ENCODE measurements at places on chromosomes 12 and 14. TPM values are rescaled to one million over a fixed set of nuclear protein-coding genes. Genes with fewer than 3 reads are reported as not detected.

DNA sequence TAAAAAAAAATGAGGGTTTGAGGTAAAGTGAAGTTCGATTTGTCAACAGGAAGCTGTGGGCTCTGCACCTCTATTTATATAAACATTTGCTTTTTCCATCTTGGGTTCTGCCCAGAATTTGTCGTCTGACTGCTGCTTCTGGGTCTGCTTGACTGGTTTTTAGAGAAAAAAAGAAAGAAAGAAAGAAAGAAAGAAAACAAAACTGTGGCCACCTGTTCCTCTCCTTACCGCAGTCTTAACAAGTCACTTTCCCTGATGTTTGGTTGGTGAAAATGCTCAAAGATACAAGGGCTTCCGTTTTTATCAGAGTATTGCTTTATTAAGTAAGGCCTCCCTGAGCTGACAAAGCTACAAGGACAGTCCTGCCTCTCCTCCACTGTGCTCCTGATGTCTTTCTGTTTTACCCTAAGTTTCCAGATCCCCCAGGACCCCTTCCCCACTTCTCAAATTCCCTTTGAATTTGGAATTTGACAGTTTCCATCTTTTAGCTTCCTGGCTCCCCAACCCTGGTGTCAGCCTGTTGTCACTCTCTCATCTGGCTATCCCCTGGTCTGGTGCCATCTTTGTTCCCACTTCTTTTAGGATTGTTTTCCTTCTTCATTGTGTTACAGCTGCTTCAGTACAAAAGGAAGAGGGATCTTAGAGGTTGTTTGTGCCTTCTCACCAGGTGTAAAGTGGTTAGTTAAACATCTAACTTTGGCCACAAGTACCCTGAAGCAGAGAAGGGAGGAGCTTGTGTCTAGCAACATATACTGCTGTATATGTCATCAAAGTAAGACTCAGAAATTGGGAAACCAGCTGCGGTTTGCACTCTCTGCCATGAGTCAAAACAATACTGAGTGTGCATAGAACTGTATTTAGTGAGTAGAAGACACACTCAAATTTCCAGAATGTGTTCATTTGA lies 18.0 kb downstream of the MFAP5 start:
- DNase-seq = no peak

DNA sequence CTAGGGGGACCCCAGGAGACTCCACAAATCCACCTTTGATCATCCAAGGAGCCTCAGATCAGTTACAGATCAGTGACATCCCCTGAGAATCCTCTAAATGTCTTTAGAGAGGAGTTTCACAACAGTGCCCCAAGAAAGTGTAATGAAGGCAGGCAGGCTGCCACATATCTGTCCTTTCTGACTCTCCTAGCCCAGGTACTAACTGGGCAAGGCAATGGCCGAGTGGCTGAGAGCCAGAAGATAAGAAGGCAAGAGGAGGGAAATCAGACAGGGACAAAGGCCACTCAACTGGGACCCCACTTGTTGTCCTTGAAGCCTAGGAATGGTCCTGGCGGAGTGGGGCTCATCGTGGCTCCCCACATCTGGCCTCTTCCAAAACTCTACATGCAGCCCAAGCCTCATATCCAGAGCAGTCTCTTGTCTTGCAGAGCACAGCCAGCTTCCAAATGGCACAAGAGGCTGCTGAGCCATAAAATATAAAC lies 11.6 kb downstream of the ACTN1 start:
- DNase-seq = no peak

DNA sequence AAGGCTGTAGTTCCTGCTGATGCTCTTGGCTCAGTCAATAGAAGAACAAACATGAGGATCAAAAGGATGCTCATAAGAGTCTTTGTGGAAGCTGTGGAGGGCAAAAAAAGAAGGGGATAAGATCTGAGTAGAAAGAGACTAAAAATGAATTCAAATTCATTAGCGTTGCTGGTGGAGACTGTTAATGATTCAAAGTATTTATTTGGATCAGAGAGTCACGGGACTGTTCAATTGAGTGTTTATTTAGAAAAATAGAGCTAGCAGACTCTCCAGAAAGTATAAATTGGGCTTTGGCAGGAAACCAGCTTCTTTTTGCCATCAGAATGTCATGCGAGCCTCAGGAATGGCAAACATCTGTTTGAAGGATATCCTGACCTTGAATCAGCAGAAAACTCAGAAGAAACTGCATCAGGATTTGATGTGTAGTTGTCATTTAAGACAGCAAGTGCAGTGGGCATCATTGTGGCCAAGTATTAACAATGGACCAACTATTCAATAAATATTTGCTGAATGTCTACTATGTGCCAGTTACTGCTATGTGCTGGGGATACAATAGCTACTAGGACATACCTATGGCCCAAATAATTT lies 126.4 kb downstream of the TBC1D30 start:
- no peak for DNase-seq

PDE3A gene
- 196 TPM for total RNA-seq

- DNase-seq = peak; percentile 79
These were observed 2.5 kb downstream of the PTPN6 start for GRCh38 chr12:6953442-6954315.

- DNase-seq = no peak
These were observed 9.0 kb downstream of the LPAR5 start for GRCh38 chr12:6626654-6627283.

DNA sequence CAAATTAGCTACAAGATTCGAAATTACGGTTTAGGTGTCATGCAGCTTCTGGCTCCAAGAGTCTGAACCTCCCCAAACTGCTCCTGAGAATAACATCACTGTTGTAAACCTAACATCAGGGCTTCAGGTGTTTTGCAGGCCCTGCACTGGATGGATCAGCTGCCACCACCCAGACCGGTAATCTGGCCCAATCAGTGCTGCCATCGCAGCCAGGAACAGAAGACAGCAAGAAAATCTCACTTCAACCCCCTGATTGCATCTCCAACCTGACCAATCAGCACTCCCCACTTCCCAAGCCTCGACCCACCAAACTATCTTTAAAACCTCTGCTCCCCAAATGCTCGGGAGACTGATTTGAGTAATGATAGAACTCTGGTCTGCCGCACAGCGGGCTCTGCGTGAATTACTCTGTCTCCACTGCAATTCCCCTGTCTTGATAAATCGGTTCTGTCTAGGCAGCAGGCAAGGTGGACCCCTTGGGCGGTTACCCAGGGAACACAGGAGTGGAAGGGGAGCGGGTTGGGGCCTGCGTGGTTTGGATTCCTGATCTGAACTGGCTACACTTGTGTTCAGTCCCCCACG lies 268.5 kb upstream of the SFSWAP start:
- no peak for DNase-seq

GRCh38 chr14:102583726-102584125 lies 8.7 kb upstream of the RCOR1 start:
- DNase-seq = no peak

DNA sequence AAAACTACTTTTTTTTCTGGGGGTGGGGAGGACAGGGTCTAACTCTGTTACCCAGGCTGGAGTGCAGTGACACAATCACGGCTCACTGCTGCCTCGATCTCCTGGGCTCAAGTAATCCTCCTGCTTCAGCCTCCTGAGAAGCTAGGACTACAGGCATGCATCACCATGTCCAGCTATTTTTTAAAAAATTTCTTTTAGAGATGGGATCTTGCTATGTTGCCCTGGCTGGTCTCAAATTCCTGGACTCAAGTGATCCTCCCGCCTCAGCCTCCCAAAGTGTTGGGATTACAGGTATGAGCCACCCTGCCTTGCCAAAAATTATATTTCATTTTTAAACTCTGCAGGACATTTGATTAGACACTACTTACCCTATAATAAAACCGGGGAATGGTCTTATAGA lies 5.5 kb downstream of the PPP2R3C start:
- DNase-seq = no peak

APOF gene
- total RNA-seq = not detected

DNA sequence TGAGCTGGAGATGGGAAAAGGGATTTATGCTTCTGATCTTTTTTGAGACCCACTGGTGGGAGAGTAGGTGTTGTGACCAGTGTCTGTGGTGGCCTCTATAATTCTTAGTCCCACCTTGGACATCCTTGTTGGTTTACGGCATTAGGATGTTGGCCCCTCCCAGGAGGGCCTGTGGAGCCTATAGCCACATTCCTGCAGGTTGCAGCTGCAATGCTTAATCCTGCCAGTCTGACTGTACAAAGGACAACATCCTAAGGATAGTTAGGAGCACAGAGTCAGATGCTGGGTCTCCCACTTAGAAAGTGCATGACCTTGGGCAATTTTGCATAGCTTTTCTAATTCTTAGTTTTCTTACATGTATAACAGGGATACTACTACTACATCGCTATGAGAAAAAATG lies 150.9 kb upstream of the SLC38A2 start:
- no peak for DNase-seq

SRGAP1 gene
- 5.8 TPM for total RNA-seq

- no peak for DNase-seq
These were observed 83.2 kb upstream of the DIO3 start for GRCh38 chr14:101478096-101478495.

HNF1A gene
- not detected for total RNA-seq

SRRM4 gene
- 0.28 TPM for total RNA-seq

RXYLT1 gene
- total RNA-seq = 18.4 TPM

CDKN3 gene
- total RNA-seq = 6.1 TPM

TNS2 gene
- total RNA-seq = 69.4 TPM

DNA sequence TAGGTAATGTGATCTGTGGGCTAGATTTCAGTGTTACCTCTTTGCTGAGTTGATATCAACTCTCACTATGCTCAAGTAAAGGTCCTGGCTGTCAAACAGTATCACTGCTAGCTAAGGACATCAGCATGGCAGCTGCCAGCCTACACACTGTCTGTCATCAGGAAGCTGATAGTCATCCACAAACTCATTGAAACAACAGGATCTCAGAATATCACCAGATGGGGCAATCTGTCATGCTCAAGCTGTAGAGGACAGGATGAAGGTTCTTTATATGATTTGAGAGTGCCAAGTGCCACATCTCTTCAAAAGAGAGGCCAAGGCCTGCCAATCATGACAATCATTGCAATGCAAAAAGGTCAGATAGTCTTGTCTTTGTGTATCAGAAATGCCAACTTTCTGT lies 811.5 kb upstream of the SEL1L start:
- DNase-seq = no peak

UNG gene
- 24.1 TPM for total RNA-seq

DNA sequence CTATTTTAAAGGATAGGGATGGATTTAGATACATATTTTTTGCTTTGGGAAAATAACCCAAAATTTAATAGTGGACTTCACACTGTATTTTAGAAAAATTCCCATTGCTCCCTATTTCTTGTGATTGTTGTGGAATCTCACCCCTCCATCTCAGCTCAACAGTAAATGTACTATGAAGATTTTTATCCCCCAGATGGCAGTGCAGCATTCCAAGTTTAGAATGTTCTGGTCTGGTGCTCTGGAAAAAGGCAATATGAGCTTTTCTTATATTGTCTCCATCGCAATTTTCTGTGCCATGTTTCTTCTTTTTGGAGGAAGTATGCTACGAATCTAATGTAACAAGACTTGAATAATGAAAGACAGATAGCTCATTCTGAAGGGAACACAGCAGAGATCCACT lies 471.7 kb upstream of the SYT1 start:
- no peak for DNase-seq

RIPK3 gene
- total RNA-seq = 1.8 TPM

GRCh38 chr14:104532191-104532555 lies 47.4 kb upstream of the C14orf180 start:
- no peak for DNase-seq

DNA sequence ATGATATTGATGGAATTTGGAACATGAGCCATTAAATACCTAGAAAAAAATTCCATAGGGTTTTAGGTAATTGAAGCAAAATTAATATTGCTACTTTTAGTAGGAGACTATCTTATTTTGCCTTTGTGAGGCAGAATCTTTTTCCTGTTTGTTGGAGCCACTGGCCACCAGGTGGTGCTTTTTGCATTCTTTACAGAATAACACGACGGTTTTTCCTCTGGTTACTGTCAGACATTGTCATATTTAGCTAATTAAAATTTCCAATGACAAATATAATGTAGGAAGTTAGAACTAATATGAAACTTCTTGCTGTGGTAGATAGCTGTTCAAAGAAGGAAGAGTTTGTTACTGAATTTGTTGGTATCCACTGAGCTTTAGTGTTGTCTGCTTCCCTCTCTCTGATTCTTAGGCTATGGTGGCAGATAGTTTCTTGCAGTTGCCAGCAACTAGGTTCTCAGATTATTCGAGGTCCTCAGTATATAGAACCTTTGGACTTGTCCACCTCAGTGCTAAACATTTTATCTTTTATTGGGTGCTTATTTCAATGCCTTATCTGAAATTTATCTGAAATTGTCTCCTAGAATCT lies 25.7 kb downstream of the RAB21 start:
- DNase-seq = no peak

VWF gene
- total RNA-seq = 304 TPM

GRCh38 chr12:92416385-92416812 lies 270.8 kb upstream of the BTG1 start:
- DNase-seq = no peak

DNA sequence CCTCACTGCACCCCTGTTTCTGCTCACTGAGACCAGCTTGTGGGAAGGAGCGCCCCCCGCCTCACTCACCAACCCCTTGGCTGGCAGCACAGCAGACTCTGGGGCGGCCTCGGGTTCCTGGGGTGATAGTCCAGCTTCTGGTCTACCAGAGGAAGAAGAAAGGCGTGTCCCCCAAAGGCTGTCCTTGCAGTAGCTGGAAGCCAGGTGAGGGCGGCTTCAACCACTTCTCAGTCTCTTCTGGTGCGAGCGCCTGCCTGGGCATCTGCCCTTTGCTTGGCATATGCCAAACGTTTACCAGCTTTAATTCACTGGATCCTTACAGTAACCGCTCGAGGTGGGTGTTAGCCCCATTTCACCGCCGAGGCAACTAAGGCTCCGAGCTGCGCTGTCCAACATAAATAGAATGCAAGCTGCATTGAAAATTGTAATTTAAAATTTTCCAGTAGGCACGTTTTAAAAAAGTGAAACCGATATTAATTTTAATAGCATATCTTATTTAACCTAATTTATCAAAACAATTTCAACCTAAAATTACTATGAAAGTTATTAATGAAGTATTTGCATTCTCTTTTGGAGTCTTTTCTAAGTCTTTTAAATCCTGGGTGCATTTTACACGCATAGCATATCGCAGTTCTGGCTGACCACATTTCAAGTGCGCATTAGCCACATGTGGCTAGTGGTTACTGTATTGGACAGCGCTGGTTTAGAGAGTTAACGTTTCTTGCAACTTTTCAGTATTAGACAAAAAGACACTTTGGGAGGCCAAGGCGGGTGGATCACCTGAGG lies 872 bp downstream of the FAM177A1 start:
- peak; percentile 27 for DNase-seq

AKAP5 gene
- total RNA-seq = 0.12 TPM

GRCh38 chr14:91282954-91283645 lies 38.6 kb upstream of the GPR68 start:
- DNase-seq = no peak

GRCh38 chr14:56617084-56617483 lies 37.5 kb downstream of the TMEM260 start:
- no peak for DNase-seq

GRCh38 chr14:88386256-88386794 lies 868 bp downstream of the SPATA7 start:
- DNase-seq = no peak

RHOF gene
- total RNA-seq = 34.3 TPM

Data from heart right ventricle (tissue), 16 donors.